ENCODE measurements at places on chromosomes 13 and 19.
A peak's percentile ranks its signal among the peaks of the same experiment; 100 is the strongest.

GRCh38 chr13:21149568-21149967 lies 26.8 kb downstream of the SKA3 start:
- no peak for DNase-seq

DNA sequence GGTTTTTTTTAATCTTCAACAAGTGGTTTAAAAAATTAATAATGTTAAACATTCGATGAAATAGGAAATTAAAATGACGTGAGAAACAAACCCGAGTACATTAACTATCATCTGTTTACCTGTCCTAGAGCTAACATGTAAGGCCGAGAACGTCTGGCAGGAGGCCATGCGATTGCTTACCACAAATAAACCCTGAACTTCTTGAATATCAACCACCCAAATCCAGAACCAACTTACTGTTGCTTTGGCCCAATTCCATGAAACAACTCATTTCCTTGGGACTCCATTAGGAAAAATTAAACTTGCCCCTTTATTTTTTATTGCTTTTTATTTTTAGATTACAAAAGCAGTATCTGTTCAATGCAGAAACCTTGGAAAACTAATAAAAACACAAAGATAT lies 228.9 kb upstream of the IRS2 start:
- no peak for DNase-seq

- DNase-seq: no peak
Observed at GRCh38 chr19:4523306-4524110, 5.2 kb upstream of the PLIN4 start.

DNA sequence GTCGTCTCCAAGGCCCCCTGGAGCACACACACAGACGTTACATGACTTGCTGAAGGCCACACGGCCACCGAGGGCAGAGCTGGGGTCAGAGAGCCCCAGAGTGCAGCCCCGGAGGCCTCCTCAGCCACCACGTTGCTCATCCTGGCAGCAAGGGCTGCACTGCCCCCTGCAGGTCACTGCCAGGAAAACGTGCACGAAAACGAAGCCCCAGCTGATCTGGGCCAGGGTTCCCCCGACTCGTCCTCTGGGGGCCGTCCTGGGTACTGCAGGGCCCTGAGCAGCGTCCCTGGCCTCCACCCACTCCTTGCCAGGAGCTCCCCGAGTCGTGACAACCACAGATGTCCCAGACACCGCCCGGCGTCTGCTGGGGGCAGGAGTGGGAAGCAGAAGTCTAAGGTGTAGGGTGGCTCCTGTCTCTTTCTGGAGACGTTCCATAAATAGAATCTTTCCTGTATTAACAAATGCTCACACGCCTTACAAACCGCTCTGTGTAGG lies 3.4 kb downstream of the TPGS1 start:
- peak; percentile 87 for DNase-seq

DNA sequence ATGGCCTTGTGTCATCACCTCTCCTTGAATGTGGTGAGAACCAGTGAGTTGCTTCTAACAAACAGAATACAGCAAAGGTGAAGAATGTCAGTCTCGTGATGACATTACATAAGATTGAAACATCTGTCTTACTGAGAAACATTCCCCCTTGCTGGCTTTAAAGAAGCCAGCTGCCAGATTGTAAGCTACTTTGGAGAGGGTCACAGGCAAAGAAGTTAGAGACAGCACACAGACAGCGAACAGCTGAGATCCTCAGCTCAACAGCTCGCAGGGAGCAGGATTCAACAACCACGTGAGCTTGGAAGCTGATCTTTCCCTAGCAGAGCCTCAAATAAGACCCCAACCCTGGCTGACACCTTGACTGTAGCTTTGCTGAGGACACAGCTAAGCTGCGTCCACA lies 367.9 kb downstream of the LIG4 start:
- DNase-seq: no peak

DNA sequence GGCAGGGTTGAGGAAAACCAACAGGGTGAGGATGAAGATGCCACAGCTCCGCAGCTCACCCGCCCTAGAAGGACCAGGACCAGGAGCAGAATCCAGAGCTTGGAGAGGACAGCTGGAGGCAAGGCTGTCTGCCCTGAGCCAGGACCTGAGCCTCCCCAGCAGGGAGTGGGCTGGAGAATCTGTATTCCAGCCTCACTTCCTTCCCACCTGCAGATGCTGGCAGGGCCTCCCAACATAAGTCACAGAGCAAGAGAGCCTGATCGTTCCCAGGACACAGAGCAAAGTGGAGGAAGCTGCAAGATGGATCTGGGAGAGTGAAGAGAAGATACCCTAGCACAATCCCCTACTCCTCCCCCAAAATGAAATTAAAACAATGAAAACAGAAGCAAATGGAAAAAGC lies 61.7 kb upstream of the WASF3 start:
- DNase-seq: no peak

GRCh38 chr13:51666839-51667238 lies 82.6 kb downstream of the WDFY2 start:
- DNase-seq: no peak

DNA sequence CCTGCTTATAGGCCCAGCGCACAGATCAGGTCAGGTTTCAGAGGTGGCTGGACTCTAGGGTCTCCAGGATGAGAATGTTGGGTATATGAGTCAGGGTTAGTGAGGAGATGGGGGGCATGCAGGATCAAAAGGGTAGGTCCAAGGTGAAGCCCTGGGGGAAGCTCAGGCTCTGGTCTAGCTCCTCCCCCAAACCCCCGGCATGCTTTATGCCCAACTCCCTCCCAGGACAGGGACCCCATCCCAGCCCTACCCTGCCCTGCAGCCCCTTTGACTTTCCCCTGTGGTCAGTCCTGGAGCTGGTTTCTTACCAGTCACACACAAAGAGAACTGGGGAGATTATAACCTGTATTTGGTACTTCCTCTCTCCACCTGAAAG lies 9.8 kb upstream of the CEACAM18 start:
- no peak for DNase-seq

DNA sequence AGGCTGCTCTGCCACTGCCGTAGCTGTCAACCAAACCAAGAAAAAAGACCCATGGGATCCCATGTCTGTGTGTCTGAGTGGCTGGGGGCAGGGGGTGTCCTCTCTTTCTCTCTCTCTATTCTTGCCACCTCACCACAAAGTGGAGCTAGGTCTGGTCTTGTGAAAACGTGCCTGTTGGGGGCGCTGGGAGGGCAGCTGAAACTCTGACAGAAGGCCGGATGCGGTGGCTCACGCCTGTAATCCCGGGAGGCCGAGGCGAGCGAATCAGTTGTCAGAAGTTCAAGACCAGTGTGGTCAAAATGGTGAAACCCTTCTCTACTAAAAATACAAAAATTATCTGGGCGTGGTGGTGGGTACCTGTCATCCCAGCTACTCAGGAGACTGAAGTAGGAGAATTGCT lies 29.2 kb downstream of the ZNF146 start:
- DNase-seq: no peak

GRCh38 chr19:55341171-55341588 lies 1.5 kb downstream of the KMT5C start:
- DNase-seq: no peak

- DNase-seq: no peak
Observed at GRCh38 chr13:20354722-20355121, 122.6 kb upstream of the GJB6 start.

DNA sequence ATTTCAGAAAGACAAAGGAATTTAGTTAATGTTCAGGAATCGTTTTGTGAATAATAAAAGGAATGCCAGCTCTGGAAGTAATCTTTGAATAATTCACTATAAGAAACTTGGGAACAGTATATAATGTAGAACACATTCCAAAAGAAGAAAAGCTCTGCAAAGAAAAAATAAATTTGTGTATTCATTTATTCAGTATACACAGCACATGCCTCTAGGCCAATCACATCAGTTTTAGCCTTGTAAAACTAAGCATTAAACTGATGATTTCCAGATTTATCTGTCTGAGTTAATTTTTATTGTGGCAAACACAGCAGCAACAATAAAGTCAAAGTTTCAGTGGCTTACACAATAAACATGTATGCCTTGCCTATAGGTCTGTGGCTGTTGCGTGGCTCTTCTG lies 5.7 kb upstream of the RXFP2 start:
- no peak for DNase-seq

- no peak for DNase-seq
Observed at GRCh38 chr13:50919277-50919676, 9.7 kb downstream of the RNASEH2B start.

DNA sequence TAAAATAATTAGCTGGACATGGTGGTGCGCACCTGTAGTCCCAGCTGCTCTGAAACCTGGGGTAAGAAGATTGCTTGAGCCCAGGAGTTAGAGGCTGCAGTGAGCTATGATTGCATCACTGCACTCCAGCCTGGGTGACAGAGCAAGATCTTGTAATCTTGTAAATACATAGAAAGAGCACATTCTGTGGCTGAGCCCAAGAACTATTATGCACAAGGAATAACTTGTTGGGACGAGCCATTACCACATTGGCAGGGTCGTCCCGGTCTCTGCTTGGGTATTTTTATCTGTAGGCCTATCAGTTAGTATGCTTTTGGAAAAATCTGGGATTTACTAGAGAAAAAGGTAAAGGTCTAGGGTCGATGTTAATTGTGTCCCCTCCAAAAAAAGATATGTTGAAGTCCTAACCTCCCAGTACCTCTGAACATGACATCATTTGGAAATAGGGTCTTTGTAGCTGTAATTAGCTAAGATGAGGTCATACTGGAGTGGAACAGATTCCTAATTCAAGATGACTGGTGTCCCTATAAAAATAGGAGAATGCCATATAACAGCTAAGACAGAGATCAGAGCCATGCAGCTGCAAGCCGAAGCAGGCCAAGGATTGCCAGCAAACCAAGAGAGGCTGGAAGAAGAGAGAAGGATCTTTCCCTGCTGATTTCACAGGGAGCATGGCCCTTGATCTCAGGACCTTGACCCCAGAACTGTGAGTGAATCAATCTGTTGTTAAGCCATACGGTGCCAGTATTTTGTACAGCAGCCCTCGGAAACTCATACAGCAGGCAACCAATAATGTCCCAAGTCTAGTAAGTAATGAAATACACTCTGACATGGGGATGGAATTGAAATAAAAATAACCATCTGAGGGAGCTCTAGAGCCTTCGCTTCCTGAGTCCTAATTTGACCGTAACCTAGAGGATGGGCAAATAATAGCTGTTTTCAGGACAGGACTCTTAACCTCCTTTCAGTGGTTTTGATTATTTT lies 77.0 kb downstream of the TM9SF2 start:
- DNase-seq: no peak

DNA sequence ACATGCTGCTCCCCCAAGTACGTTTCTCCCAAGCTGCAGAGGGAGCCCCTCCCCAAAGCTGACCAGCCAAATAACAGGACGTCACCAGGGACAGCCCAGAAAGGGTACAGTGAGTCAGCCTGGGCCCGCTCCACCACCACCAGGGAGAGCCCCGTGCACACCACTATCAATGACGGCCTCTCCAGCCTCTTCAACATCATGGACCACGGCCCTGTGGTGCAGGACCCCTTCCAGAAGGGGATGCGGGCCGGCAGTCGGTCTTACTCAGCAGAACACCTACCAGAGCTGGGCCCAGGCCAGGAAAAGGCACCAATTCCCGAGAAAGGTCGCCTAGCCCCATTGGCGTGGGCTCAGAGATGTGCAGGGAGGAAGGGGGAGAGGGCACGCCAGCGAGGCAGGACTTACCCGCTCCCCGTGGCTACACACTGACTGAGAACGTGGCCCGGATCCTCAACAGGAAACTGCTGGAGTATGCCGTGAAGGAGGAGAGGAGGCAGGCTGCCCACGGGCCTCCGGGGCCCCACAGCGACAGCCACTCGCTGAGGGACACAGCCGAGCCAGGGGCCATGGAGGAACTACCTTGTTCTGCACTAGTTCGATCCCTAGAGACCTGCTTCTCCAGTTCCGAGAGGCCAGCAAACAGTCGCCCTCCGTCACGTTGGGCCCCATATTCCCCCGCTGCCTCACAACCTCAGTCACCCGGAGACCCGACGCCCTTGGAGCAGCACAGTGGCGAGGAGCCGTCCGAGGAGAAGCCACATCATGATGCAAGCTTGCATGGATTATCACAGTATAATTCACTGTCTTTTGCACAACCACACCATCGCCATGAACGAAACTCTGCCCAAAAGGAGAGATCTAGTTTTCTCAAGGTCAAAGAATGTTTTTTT lies 815.9 kb upstream of the KLHL1 start:
- DNase-seq: no peak

DNA sequence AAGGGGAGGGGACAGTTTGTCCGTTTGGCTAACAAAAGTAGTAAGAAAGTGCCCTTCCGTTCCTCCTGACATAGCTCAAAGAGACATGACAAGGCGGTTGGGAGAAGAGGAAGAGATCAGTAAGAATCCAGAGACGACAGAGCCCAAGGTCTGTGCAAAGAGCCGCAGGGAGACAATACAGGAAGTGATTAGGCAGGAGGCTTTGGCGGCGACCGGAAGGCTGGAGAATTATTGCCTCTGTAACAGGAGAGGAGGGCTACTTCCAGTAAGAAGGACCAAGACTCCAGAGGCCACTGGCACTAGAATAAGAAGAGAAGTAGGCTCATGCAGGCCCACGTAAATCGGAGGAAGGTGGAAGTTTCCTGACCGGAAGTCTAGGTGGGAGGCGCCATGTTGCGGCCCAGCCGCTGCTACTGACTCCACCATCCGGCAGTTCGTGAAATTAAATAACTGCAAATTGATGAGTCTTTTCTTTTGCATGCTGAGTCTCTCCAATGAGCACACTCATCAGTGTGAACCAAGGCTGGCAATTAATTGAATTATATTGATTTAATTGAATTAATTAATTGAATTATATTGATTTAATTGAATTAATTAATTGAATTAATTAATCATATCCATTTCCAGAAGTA lies 9.9 kb downstream of the RFX2 start:
- DNase-seq: no peak

DNA sequence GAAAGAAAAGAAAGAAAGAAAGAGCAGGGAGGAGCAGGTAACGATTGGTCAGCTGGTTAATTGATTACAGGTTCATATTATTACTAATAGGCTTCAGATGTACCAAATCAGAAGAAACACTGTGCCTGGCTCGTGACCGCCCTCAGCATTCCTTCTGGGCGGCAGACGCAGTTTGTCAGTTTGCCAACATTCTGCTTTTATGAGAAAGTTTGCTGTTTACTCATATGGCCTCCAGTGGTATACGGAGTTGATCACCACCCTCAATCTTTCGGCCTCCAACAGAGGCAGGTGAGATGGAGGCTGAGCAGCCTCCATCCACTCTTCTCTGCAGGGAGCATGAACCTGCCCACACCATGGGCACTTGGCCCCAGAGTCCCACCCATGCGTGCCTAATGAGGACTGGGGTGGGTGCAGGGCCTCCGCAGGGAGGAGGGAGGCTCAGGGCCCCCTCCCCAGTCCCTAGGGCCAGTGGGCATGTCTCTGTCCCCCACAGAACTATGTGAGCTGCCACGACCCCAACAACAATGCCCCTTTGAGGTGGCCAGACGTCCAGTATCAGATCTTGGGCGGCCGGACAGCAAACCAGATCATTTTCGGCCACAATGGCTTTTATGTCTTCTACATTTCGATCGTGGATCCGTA lies 8.8 kb downstream of the PRR22 start:
- DNase-seq: no peak

- DNase-seq: no peak
Observed at GRCh38 chr13:46378411-46378810, 8.6 kb downstream of the RUBCNL start.

GRCh38 chr13:106310291-106310865 lies 225.1 kb downstream of the EFNB2 start:
- DNase-seq: no peak

Data from effector CD4-positive, alpha-beta T cell (primary cell).